ENCODE measurements at places on chromosomes 1 and 21. TPM values are rescaled to one million over a fixed set of nuclear protein-coding genes. Genes with fewer than 3 reads are reported as not detected.

The SH3D21 gene
- 3.0 TPM for total RNA-seq

The SRGAP2C gene
- 16.9 TPM for total RNA-seq

The OR2L5 gene
- total RNA-seq = not detected

The PPM1J gene
- 4.9 TPM for total RNA-seq

The RBP7 gene
- 24.8 TPM for total RNA-seq

The OSCP1 gene
- 6.4 TPM for total RNA-seq

The IL12RB2 gene
- 2.9 TPM for total RNA-seq

- no peak for DNase-seq
Measured at GRCh38 chr1:174995916-174996315, 3.8 kb upstream of the CACYBP start.

GRCh38 chr1:194865383-194865782 lies 1679.0 kb upstream of the B3GALT2 start:
- no peak for DNase-seq

GRCh38 chr1:70361727-70362398 lies 7.3 kb upstream of the ANKRD13C start:
- DNase-seq = no peak

GRCh38 chr1:80973101-80973500 lies 827.6 kb upstream of the ADGRL2 start:
- DNase-seq = no peak

GRCh38 chr1:40479156-40479555 lies 2.1 kb downstream of the ZFP69 start:
- DNase-seq = no peak

- peak; percentile 45 for DNase-seq
Measured at GRCh38 chr1:53073868-53074311, 11.9 kb downstream of the PODN start.

GRCh38 chr1:93607814-93608186 lies 73.8 kb downstream of the BCAR3 start:
- DNase-seq = no peak

DNA sequence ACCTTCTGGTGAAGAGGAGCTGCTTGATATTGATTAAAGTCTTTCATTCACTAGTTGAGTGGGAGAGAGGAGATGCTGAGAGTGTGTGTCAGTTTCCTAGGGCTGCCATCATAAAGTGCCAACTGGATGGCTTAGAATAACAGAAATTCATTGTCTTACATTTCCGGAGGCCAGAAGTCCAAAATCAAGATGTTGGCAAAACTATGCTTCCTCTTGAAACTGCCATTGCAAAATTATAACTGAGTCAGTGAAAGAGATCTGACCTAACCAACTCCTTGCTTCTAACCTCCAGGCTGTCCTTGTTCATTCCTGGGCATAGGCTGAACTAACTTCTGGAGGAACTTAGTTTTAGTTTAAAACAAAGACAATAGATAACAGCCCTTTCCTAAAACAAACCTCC lies 47.1 kb downstream of the PTGS2 start:
- DNase-seq = no peak

- no peak for DNase-seq
Measured at GRCh38 chr1:193438312-193438711, 251.9 kb upstream of the B3GALT2 start.

DNA sequence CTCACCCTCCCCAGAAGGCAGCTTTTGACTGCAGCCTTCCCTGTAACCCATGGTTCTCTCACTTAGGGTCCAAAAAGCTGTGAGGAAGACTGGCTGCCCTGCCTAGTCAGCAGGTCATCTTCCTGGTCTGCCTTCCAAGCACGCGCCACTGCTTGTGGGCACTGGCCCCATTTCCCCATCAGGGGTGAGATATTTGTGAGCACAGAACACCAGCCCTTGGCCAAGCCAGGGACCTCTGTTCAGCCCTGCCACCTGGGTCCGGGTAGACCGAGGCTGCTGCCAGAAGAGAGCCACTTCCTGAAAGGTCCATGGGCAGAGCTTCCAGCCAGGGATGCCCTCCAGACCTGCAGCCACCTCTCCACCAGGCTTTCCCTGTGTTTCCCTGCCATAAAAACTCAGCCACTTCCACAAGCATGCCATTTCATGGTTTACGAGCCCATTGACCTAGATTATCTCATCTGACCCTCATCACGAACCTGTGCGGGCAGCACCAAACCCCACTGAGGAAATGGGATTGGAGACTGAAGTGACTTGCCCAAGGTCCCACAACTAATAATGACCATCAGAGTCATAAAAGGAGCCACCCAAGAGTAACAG lies 40.5 kb downstream of the GLIS1 start:
- DNase-seq = no peak

All from left cardiac atrium (tissue), 4 donors.